Ureter (tissue), 1 donor: ENCODE measurements at places on chromosomes 13 and 19. TPM values are rescaled to one million over a fixed set of nuclear protein-coding genes. Genes with fewer than 3 reads are reported as not detected.

GRCh38 chr19:55697069-55697440 is 22.0 kb downstream of the EPN1 start:
- DNase-seq, result no peak

- DNase-seq, result peak; percentile 47
Measured at GRCh38 chr13:106533943-106534638, 1.4 kb downstream of the EFNB2 start.

Gene FUT3
- total RNA-seq, result 32.0 TPM

DNA sequence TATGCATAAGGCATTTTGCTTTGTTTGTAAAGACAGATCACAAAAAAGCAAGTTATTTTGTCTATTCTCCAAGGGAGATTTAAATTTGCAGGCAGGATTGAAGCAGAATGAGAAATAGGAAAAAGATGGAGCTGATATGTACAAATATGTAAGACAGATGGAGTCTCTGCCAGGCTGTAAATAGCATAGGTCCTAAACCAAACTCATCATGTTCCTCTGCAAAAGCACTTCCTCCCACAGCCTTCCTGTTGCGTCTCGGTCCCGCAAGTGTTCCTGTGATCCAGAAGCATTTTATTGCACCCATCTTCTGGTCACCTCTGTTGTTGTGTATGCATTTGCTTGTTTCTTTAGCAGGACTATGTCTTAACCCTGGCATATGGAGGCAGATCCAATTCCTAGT is 95.7 kb upstream of the CLDN10 start:
- no peak for DNase-seq

Gene GPR32
- not detected for total RNA-seq

DNA sequence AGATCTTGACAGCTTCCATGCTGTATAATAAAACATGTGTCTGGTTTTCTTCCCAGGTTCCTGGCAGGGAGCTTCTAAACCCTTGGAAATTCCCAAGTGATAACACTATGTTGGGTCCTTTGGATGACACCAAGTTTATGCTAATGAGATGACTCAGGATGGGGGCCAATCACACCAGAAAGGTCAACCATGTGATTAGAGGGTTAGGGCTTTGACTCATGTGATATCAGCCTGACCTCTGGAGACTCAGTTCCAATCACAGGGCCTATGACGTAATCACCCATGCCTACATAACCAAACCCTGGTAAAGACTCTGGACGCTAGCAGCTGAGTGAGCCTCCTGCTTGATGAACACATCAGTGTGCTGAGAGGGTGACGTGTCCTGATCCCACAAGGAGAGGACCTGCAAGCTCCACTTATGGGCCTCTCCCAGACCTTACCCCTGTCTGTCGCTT is 203.6 kb downstream of the DCLK1 start:
- no peak for DNase-seq

- no peak for DNase-seq
Measured at GRCh38 chr13:109790086-109790485, 3.7 kb upstream of the IRS2 start.

DNA sequence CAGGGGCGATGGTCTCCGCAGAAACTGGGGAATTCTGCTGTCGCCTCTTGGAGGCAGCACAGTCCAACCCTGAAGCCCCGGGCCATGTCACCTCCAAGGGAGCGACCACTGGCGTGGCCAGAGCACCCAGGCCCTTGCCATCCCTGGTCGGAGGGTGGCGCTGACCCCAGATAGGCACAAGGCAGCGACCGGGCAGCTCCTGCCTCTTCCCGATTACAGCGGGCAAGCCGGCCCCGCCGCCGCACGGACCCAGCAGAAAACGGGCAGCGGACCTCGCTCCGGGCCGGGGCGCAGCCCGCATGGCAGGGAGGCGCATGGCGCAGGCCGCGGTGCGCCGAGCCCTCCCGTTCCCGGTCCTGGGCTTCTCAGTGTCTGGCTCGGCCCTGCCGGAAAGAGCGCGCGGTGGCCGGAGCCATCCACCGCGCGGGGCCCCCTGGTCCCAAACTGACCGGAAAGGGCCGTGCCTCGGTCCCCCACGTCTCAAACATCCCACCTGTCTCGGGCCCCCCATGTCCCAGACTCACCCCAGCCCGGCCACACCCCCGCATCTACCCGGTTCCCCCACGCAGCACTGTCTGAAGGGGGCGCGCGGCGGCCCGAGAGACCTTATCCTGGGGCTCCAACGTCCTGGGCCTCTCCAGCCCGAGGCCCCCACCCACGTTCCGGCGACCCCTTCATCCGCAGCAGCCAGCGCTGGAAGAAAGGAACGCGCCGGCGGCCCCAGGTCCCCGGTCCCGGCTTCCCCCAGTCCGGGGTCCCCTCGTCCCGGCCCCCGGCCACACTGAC is 727 bp downstream of the CERS1 start:
- no peak for DNase-seq

Gene FLT3LG
- 12.7 TPM for total RNA-seq

Gene ZNF850
- total RNA-seq, result 2.8 TPM

DNA sequence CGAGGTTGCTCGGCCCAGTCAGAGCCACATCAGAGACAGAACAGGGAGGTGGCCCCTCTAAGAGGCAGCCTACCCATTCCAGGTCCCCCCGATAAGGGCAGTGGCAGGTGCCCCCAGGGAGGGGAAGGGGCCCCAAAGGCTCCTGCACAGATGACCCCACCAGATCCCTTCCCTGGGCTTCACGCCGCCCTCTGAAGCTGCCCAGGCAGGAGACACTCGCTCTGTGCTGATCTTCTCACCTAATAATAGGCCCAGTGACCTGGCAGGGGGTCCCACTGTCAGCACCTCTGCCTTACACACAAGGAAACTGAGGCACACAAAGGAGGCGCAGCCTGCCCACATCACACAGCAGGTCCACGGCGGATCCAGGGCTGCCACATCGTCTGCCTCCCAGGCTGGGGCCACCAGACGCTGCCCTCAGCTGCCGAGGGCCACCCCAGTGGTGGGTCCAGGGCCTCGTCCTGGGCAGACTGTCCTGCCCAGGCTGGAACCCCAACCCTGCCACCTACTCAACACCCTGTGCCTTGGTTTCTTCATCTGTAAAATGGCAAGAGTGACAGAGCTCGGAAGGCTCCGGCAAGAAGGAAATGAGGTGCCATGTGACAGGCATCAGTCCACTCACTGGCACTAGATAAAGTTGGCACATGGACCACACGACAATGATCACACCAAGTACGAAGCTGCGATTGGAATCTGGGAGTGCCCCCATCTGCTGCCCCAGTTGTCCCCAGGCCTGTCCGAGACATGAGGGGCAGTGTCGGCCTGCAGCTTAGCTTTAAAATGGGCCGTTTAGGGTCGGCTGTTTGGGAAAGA is 56.5 kb downstream of the KLF2 start:
- no peak for DNase-seq

Gene APLP1
- total RNA-seq, result 6.2 TPM

DNA sequence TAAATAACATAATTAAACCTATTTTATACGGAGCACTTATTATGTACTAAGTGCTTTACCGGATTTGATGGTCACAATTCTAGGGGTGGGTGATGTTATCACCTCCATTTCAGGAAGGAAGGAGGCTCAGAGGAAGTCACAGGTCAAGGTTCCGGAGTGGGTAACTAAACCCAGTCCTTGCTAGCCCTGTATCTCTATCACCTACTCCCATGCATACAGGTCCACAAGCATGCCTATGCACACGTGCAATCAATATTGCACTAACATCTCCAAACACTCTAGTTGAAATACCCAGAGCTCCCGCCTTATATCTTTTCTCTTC is 17.8 kb upstream of the FOSB start:
- no peak for DNase-seq

- no peak for DNase-seq
Measured at GRCh38 chr19:11506101-11506555, 489 bp upstream of the ZNF653 start.

DNA sequence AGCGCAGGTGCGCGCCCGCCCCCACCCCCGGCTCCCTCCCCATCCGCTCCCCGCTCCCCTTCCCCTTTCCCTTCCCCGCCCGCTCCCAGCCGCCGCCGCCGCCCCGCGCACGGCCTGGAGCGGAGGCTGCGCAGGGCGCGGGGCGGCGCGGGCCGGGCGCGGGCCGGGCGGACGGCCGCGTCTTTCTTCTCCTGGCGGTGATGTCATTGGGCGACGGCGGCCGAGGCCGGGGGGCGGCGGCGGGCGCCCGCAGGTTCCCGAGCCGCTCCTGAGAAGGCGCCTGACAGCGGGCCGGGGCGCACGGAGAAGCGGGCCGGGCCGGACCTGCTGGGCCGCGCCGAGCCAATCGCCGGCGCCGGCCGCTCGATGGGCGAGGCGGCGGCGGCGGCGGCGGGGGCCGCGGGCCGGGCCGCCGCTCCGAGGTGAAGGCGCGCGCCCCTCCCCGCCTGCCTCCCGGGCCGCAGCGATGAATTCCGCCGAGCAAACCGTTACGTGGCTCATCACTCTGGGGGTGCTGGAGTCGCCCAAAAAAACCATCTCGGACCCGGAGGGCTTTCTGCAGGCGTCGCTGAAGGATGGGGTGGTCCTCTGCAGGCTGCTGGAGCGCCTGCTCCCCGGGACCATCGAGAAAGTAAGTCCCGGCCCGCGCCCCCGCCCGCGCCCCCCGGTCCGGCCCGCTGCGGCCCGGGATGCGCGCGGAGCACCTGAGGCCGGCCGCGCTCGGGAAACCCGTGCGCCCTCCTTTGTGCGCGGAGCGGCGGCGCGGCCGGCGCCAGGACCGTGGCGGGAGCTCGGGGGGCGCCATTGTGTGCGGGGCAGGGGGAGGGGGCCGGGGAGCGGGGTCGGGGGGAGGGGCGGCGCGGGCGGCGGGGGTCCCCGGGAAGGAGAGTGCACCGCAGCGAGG is at the start of gene ARHGEF7:
TSS of gene ARHGEF7 (plus strand) at position 250 of the 904 bp plus-strand sequence. CDS start at position 467, 217 bp downstream.
- DNase-seq, result no peak

DNA sequence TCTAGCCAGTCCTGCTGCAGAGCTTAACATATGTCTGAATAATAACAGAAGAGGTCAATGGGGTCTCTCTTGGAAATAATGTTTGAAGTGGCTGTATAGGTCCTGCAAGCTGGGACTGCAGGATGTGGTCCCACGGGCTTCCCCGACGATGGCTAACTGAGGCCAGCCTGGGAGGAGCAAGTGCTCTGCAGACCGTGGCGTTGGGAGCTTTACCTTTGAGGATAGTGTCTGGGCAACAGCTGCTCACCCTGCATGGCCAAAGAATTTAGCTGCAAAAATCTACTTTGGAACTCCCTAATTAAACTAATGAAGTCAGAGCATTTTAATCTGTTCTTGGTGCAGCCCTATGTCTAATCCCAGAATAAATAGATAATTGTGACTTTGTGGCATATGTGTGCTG is 18.2 kb upstream of the AMER2 start:
- DNase-seq, result no peak

Gene TMEM86B
- total RNA-seq, result 6.4 TPM

Gene LGI4
- 15.5 TPM for total RNA-seq

DNA sequence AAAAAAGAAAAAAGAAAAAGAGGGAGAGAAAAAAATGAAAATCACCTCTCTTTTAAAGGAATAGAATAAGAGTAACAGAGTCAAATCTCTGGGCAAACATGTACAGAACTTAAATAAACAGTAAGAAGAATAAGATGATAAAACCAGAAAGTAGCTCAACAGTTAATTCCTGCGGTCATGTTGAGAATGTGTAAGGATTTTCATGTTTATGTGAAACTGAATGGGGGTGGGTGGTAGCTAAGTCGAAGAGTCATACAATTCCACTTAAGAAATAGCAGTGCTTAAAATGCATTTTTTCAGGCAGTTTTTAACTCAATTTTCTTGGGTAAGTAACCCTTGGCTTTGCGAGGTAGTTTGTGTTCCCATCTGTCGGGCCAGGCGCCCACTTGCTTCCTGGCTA is 60.9 kb downstream of the PEX11G start:
- no peak for DNase-seq

DNA sequence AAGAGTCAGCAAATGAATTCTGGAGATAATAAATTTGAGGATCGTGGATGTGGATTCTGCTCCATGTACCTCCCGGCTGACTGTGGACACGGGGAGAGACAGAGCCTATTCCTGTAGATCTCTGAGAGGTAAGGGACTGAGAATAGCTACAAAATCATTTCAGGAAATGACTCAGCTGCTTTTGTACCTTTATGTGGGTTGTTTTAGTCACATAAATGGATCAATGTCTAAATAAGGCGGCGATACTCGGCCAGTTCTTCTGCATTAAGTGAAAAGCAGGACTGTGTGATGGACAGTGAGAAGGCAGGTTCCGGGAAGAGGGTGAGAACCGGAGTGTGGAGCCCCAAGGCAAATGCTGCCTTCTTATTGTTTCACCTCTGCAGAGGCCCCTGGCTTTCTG is 128.1 kb downstream of the EFNB2 start:
- DNase-seq, result no peak

GRCh38 chr19:43438291-43439031 is 23.8 kb downstream of the TEX101 start:
- DNase-seq, result no peak

DNA sequence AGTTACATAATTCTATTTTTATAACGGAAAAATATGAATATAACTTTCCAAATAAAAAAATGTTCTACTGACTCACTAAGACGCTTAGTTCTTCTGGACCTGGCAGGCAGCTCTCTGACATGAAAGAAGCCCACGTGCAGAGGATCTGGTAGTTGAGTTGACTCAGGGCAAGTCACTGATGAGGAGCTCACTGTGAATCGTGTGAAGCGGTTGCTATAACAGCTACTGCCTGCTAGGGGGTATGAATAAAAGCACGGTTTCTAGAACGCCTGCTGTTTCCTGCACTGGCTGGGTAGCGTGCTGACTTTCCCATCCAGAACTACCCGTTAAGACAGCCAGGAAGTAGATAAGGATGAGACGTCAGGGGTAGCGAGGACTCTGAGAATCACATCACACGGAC is 54.7 kb upstream of the WASF3 start:
- DNase-seq, result no peak

Gene ECSIT
- 43.7 TPM for total RNA-seq

Gene CLIP3
- total RNA-seq, result 14.9 TPM

GRCh38 chr19:7657131-7657751 is 11.6 kb upstream of the RETN start:
- DNase-seq, result no peak

DNA sequence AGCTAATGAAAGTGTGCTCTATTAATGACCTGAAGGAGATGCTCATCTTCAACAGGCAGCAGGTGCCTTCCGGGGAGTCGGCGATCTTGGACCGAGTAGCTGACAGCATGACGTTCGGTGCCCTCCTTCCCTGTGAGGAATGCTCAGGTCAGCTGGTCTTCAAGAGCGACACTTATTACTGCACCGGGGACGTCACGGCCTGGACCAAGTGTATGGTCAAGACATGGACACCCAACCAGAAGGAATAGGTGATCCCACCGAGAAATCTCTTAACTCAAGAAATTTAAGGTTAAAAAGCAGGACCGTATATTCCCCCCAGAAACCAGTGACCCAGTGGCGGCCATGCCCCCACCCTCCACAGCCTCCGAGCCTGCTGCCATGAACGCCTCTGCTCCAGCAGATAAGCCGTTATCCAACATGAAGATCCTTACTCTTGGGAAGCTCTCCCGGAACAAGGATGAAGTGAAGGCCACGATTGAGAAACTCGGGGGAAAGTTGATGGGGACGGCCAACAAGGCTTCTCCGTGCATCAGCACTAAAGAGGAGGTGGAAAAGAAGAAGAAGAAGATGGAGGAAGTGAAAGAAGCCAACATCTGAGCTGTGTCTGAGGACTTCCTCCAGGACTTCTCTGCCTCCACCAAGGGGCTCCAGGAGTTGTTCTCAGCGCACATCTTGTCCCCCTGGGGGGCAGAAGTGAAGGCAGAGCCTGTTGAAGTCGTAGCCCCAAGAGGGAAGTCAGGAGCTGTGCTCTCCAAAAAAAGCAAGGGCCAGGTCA is 22.8 kb upstream of the ANKRD10 start:
- no peak for DNase-seq

GRCh38 chr13:49828453-49828852 is 36.0 kb upstream of the KPNA3 start:
- DNase-seq, result no peak

- no peak for DNase-seq
Measured at GRCh38 chr13:94390881-94391280, 88.6 kb downstream of the DCT start.

Gene MBD3L2B
- total RNA-seq, result not detected
